ENCODE measurements at places on chromosomes 16 and 17.

- no peak for DNase-seq
Observed at GRCh38 chr17:27555339-27555738, 75.6 kb upstream of the LGALS9 start.

GRCh38 chr17:14470417-14470816, 169.5 kb downstream of the HS3ST3B1 start:
- DNase-seq: no peak

- no peak for DNase-seq
Observed at GRCh38 chr17:9167379-9167778, 146.1 kb downstream of the NTN1 start.

DNA sequence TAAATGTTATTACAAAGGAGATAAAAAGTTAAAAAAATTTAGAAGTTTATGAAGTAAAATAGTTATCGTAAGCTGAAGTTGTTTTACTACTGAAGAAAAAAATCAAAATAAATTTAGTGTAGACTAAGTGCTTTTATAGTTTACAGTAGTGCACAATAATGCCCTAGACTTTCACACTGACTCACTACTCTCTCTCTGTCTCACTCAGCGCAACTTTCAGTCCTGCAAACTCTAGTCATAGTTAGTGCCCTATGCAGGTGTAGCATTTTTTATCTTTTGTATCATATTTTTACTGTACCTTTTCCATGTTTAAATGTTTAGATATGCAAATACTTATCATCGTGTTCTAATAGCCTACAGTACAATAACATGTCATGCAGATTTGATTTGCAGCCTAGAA, 17.7 kb upstream of the TOM1L1 start:
- DNase-seq: no peak

DNA sequence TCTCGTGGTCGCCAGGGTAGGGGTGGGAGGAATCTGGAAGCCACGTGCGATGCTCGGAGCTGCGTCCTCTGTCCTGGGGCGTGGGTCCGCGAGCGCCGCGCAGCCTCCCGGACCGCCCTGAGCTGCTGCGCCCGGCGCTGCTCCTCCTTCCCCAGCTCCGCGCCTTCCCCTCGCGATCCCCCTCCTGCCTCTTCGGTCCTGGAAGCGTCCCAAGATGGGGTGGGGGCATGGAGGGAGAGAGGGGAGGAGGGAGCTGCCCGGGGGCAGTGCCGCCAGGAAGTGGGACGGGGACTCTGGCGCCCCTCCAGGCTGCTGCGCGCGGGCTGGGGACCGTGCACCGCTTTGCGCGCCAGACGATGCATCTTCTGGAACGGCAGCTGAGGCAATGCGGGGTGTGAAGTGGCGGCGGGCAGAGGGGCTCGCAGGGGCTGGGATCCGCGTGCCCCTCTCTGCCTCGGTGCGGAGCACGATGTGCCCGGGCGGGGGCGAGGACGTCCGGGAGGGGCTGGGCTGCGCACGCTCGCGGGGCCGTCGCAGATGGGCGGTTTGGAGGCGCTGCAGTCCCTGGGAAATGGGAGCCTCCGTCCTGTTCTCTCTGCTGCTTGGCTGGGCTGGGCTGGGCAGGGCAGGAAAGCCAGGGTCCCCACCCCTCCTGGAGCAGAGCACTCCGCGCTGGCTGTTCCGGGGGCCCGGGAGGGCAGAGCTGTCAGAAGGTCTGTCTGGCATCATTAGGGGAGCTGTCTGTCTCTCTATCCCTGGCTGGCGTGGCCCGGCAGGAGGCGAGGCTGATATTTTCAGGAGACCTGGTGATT, 388.0 kb downstream of the SEC14L1 start:
- DNase-seq: no peak

DNA sequence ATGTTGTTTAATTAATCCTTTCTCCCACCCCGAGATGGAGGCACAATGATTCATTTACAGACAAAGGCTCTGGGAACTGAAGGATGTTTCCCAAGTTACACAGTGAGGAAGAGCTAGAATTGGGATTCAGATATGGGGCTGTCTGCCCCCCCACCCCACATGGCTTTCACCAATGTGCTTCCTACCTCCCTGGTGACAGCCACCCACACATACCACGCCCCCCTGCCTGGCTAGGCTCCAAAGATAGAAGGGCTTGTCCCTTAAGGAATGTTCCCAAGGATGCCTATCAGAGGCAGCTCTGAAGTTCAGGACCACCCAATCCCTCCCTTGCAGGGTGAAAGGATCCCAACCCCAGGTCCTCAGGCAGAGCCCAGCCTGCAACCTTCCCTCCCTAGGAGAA, 32.9 kb downstream of the CFAP20 start:
- DNase-seq: no peak

DNA sequence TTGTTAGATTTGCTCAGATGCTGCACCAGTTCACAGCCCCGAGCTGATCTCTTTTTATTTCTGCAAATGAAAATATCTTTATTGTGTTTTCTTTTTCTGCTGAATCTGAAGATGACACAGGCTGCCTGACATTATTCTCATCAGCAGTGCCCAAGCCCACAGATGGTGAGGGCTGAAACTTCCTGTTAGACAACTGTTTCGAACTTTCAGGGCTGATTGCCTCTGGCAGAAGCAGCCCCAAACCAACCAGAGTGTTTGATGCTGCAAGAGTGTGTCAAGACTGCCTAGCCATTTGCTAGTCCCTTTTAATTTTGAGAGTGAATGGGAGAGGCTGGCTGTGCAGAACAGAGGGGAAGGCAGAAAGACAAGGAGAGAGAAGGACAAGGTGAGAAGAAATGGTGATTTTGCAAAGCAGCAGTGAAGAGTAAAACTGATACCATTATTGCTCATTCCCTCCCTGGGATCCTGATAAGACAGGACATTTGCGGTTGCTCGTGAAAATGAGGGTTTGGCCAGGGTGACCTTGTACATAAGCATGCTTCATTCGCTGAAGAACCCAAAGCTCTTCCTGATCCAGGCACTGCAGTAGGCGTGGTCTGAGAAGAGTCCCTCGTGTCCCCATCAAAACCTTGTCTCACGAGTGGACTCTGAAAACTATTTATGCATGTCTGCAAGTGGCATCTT, 77.2 kb downstream of the TMEM114 start:
- no peak for DNase-seq

DNA sequence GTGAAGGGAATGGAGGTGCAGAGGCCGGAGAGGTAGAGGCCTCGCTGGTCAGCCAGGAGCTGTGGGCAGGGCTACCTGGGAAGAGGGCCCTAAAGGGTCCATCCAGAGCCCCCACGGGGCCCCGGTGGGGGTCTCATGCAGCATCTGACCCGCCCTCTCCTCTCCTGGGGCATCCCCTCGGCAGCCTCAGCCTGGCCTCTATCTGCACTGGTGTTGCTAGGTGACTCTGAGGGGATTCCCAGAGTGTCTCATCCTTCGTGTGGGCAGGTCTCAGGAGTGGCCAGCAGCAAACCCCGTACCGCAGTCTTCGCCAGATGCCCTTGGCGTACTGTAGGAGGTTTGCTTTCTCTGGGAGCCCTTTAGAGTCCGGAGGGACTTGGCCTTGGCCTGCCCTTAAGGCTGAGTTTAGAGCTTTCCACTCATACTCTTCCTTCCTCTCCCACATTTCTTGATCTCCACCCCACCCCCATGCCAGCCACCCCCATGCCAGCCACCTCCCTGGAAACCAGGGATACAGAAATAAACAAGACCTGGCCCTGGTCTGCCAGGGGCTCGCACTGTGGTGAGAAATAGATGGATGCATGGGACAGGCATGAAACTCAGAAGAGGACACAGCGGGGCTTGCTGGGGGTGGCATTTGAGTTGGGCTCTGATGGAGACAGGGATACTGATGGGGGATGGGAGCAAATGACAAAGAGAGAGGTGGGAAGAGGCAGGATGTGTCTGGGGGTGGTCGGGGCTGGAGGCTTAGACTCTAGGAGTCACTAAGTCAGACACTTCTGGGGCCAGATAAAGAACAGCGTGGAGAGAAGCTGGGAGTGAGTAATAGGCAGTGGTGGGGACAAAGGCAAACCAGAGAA, 9.9 kb downstream of the SLC5A10 start:
- DNase-seq: no peak

- no peak for DNase-seq
Observed at GRCh38 chr17:43530288-43531081, 15.7 kb downstream of the ETV4 start.
